ENCODE measurements at places on chromosomes 7 and 10.

DNA sequence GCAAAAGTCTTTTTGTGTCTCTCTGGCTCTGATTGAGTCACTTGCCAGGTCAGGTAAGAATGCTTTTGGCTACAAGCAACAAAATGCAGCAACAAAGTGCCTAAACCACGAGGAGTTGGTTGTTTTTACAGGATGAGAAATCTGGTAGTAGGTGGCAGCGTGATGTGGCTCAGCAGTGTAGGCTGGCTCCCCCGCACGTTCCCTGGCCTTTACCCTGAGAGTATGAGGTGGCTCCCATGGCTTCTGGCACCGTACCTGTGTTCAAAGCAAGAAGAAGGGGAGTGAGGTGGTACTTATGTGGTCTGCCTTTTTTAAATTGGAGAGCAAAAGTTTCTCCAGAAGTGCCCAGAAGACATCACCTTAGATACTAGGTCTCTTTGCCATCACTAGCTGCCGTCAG lies 11.7 kb downstream of the PRKRIP1 start:
- no peak for DNase-seq

GRCh38 chr10:111360260-111360925 lies 283.6 kb downstream of the ADRA2A start:
- DNase-seq = peak; percentile 11

DNA sequence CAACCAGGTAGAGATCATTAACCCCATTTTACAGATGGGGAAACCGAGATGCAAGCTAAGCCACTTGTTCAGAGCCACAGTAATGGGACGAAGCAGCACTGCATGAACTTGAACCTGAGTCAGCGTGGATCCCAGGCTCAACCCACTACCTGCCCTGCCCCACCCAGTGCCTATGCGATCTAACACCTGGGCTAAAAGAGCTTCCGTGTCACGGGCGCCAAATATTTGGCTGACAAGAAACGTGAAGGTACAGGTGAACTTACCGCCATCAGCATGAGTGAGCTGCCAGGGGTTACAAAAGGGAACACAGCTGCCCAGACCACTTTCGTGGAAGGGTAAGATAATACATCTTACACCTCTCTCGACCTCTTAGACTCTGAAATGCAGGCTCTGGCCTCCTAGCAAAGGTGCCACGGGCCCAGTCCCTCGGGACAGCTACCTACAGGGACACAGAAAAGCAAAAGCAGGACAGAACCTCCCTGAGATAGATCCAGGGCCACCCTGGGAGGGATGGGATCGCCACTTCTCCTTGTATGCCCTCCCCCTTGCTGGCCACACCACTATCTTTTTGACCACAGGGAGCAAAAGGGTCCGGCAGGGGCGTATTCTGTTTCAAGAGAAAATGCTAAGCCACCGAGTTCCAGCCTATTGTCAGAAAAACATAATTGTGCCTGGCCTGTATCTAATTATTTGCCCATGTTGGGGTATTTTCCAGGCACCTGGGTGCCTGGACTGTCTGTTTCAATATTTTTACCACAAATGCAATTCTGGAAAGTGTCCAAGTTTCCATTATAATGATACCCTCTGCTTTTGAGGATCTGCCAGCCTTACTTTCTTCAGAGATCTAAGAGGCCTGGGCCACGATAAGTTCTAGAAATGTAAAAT lies 6.4 kb downstream of the CHST15 start:
- no peak for DNase-seq

DNA sequence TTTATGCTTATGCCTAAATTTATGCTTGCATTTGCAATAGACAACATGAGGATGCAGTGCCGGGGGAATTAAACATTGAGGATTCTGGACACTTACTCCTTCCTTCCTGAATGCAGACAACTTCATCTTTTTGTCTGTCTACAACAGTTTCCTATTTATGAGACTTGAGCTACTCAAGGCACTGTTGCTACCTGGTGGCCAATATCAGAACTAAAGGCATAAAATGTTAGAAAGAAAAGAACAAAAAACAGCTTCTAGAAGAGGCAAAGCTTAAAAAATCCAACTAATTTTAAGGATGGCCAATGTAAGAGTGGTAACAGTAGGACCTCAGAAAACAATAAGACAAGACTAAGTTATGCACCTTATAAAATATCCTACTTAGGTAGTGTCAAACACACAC lies 144.5 kb upstream of the PTN start:
- no peak for DNase-seq

DNA sequence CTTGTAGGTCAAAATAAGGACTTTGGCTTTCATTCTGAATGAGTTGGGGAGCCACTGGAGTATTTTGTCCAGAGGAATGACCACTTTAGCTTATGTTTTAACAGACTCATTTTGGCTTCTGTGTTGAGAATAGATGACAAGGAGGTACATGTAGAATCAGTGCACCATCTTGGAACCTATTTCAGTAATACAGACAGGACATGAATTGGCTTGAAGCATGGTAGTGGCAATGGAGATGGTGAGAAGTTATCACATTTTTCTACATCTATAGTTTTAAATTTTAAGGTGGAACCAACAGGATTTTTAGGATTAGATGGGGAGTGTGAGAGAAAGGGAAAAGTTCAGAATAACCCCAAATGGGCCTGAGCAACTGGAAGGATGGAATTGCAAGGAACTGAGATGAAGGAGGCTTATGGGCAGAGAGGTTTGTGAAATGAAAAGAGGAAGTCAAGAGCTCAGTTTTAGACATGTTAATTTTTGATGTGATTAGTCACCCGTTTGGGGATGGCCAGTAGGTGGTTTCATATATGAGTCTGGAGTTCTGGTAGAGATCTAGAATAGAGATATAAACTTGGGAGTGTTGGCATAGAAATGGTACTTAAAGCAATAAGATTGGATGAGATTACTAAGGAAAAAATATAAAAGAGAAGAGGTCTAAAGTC lies 89.2 kb upstream of the JAZF1 start:
- DNase-seq = no peak

- no peak for DNase-seq
Observed at GRCh38 chr10:17088118-17088806, 41.3 kb downstream of the CUBN start.

GRCh38 chr10:99841746-99842145 lies 59.3 kb downstream of the ABCC2 start:
- DNase-seq = no peak

DNA sequence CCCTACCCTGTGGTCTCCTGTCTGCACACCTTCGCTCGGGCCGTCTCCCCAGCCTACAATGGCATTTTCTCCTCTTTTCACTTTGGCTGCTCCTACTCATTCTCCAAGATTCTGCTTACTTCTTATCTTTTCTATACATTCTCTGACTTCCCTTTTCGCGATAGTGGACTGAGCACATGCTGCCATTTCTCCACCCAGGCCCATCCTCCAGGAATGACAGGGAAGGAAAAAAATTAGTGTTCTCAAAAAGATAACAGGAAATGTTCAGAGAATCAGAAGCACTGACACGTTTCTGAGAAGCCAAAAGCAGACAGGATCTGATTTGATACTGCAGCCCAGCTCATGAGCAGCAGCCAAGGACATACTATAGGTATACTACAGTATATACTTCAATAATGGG lies 6.4 kb upstream of the ANXA11 start:
- DNase-seq = no peak

- no peak for DNase-seq
Observed at GRCh38 chr7:2022737-2023250, 210.0 kb downstream of the MAD1L1 start.

- no peak for DNase-seq
Observed at GRCh38 chr10:106043863-106044262, 1120.6 kb downstream of the SORCS1 start.

GRCh38 chr7:49324707-49325106 lies 400.4 kb downstream of the CDC14C start:
- DNase-seq = no peak

- peak; percentile 24 for DNase-seq
Observed at GRCh38 chr7:112646783-112647182, 143.4 kb downstream of the TMEM168 start.

DNA sequence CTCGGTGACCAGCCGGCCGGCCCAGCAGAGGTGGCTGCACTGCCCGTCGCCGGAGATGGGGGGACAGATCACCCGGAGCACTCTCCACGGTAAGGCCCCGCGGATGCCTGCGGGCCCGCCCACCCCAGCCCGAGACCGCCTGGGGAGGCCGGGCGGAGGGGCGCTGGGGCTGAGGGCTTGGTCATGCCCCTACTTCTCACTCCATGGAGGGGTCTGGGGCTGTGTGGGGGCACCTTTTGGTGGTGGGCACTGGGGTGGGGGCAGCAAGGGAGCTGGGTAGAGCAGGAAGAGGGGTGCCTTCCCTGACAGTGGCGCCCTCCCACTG lies 61.8 kb downstream of the NEURL1 start:
- DNase-seq = no peak

- DNase-seq = no peak
Observed at GRCh38 chr7:6160191-6160623, 112.2 kb downstream of the CYTH3 start.

- no peak for DNase-seq
Observed at GRCh38 chr10:132817701-132818211, 31.8 kb upstream of the NKX6-2 start.

- DNase-seq = no peak
Observed at GRCh38 chr7:77425101-77426051, 9.2 kb upstream of the GSAP start.

- DNase-seq = no peak
Observed at GRCh38 chr10:11322698-11323097, 288.8 kb downstream of the USP6NL start.

GRCh38 chr10:80075781-80076180 lies 2.7 kb upstream of the TMEM254 start:
- DNase-seq = no peak

DNA sequence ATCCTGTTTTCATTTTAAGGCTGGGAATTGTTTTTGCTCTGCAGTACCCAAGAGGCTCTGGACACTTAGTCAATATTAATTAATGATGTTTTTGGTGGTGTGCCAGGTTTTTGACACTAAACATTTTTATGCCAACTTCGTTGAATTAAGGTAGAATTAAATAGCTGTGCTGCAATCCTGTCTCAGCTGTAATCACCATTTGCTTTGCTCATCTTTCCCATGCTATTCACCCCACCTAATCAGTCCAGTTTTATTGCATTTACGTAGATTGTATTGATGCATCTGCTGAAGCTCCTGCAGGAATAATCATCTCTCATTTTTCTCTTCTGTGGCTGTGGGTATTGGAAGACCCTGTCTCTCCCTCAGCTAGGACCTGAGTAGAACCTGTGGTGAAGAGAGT lies 52.6 kb upstream of the TRUB1 start:
- no peak for DNase-seq

- DNase-seq = peak; percentile 43
Observed at GRCh38 chr10:132294561-132295318, 13.0 kb downstream of the STK32C start.

GRCh38 chr10:70649526-70649925 lies 22.8 kb upstream of the ADAMTS14 start:
- no peak for DNase-seq

- DNase-seq = no peak
Observed at GRCh38 chr7:50353894-50354595, 49.5 kb downstream of the IKZF1 start.

GRCh38 chr10:25933653-25934608 lies at the start of gene MYO3A:
TSS of gene MYO3A (plus strand) at chr10:25934229. CDS start at chr10:25952111, 17,882 bp downstream.
- no peak for DNase-seq

DNA sequence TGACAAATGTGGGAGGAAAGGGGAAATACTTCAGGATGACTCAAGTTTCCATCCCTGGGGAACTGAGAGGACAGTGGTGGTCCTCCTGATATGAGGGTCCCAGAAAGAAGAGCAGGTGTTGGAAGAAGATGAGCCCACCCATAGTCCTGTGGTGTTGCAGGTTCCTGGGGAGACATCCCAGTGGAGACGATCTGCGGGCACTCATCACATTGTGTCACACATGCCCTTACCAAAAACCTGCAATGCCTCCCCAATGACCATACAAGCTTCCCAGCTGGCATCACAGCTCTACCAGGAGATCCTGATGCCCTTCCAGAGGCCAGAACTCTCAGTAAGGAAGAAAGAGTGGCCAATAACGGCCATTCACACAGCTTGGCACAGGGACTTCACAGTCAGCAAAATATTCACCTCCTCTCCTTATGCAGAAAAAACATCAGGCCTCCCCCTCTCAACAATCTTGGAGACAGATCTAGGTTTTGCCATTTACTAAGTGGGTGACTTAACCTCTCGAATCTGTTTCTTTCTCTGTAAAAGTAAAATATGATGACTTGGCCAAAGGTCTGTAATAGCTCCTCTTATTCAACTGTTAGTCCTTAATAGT lies 9.0 kb downstream of the PUS7 start:
- no peak for DNase-seq

DNA sequence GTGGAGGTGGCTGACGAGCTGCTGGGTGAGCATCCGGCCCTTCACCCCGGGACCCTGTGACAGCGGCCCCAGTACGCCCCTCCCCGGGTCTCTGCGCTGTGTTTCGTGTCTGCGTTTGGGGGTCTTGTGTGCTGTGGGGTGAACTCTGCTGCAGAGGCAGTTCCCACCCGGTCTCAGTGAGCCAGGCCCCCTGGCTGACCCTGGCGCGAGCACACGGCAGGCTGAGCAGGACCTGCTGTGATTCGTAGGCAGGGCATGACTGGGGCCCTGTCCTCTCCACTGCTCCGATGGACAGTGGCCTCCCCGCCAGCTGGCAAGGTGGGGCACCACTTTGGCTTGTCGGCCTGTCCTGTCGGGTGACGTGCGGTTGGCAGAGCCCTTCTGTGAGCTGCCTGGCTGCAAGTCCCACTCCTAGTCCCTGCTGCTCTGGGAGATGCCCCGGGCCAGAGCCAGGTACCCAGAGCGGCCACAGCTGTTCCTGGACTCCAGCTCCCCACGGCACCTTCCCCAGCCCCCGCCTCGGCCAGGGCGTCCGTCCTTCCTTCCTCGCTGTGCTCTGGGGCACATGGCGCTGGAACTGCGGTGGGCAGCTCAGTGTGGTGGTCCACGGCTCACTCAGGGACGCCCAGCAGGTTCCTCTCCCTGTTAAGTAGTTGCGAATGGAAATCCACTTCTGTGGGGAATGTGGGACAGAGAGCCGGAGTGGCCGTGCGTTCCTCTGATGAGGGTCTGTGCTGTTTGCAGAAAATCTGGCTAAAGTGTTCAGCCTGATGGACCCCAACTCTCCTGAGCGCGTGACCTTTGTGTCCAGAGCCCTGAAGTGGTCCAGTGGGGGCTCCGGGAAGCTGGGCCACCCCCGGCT lies 10.5 kb downstream of the GET4 start:
- no peak for DNase-seq

GRCh38 chr10:114374053-114374791 lies 30.1 kb downstream of the AFAP1L2 start:
- no peak for DNase-seq

GRCh38 chr10:369684-370448 lies 234.6 kb downstream of the ZMYND11 start:
- DNase-seq = no peak

DNA sequence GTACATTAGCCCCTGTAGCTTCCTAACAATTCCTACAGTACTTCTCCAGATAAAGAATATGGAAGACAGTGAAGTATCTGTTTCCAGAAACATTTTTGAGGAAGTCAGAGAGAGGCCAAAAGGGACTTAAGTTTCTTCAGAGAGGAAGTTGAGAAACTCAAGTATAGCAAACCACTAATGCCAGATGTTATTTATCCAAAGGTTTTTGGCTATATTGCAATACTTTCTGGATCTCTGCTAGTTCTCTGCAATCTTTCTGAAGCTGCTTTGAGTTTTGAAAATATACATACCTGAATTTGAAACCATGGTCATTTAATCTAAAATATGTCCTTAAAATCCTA lies 64.7 kb downstream of the BICC1 start:
- no peak for DNase-seq

- peak; percentile 9 for DNase-seq
Observed at GRCh38 chr10:63083904-63084689, 49.0 kb upstream of the NRBF2 start.

GRCh38 chr7:21454906-21455305 lies 27.0 kb downstream of the SP4 start:
- DNase-seq = no peak

All from NCI-H510A (cell line).